ENCODE measurements at places on chromosomes 2 and 18. TPM values are rescaled to one million over a fixed set of nuclear protein-coding genes. Genes with fewer than 3 reads are reported as not detected.

GRCh38 chr2:132651115-132652045, 18.6 kb downstream of the LYPD1 start:
- DNase-seq = peak; percentile 13

GRCh38 chr2:98833172-98833916, 102.4 kb upstream of the MGAT4A start:
- no peak for DNase-seq

- DNase-seq = peak; percentile 41
Measured at GRCh38 chr18:36693931-36694620, 134.7 kb downstream of the TPGS2 start.

GRCh38 chr18:13246121-13246520, 27.6 kb downstream of the LDLRAD4 start:
- DNase-seq = no peak

DNA sequence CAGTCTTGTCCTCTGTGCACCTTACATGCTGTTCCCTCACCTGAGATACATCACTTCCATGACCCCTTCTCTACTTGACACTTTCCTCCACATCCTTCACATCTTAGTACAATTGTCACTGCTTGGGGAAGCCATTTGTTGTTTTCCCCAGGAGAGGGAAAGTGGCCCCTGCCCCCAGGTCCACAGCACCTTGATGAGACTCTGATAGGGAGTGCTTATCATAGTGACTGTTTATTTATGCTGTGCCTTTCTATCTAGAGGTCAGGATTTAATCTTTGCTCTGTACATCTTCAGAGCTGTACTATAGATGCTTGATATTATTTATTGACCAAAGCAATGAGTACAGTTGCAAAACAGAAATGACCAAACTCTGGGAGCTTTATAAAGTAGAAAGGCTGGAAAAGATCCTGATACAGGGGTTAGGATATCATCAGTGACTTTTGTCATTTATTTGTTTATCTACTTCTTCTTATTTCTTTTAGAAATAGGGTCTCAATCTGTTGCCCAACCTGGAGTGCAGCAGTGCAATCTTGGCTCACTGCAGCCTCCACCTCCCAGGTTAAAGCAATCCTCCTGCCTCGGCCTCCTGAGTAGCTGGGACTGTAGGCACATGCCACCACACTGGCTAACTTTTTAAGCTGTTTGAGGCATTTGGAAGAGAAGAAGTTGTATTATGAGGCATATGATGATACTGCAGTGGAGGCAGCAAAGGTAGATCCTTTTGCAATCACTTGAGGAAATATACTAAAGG, 94.2 kb downstream of the MEIS1 start:
- no peak for DNase-seq

DNA sequence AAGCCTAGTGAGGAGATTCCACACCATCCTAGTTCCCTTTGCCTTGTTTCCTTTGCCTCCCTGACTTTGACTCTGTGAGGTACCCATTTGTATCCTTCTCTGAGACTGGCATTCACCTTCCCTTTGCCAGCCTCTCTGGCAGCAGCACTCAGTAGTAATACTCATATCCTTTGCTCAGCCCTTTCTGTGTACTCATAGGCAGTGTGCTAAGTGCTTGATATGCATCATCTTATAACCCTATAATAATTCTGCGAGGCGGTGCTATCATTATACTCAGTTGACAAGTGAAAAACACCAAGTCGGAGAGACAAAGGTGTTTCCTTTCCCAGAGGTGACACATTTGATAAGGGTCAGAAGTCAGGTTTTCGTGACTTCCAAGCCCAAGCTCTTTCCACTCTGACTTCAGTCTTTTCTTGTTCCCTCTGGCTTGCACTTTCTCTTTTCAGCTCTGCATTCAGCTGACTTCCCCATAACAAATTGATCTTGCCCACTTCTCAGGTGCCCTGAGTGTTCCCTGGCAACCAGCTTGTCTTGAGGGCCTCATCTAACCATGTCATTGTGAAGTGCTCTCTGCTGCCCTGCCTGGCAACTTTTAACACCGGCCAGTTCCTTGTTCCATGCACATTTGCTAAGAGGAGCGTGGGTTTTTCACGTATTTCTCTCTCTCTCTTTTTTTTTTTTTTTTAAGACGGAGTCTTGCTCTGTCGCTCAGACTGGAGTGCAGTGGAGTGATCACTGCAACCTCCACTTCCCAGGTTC, 94.5 kb upstream of the UPP2 start:
- DNase-seq = no peak

DNA sequence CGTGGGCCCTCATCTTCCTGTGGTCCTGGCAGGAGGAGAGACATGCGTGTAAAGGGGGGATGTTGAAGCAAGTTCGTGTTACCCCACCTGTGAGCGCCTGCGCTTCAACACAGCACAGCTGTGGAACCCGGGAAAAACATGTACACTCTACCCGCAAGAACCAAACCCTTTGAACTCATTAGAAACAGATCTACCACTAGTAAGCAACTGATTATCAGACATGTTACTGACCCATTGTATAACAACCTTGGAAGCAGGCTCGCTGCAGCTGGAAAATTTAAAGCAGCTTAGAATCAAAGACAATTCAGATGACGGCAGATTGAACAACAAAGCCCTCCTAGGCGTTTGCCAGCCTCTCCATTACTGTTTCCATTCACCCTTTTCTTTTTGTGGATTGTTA, 771.7 kb upstream of the SALL3 start:
- no peak for DNase-seq

DNA sequence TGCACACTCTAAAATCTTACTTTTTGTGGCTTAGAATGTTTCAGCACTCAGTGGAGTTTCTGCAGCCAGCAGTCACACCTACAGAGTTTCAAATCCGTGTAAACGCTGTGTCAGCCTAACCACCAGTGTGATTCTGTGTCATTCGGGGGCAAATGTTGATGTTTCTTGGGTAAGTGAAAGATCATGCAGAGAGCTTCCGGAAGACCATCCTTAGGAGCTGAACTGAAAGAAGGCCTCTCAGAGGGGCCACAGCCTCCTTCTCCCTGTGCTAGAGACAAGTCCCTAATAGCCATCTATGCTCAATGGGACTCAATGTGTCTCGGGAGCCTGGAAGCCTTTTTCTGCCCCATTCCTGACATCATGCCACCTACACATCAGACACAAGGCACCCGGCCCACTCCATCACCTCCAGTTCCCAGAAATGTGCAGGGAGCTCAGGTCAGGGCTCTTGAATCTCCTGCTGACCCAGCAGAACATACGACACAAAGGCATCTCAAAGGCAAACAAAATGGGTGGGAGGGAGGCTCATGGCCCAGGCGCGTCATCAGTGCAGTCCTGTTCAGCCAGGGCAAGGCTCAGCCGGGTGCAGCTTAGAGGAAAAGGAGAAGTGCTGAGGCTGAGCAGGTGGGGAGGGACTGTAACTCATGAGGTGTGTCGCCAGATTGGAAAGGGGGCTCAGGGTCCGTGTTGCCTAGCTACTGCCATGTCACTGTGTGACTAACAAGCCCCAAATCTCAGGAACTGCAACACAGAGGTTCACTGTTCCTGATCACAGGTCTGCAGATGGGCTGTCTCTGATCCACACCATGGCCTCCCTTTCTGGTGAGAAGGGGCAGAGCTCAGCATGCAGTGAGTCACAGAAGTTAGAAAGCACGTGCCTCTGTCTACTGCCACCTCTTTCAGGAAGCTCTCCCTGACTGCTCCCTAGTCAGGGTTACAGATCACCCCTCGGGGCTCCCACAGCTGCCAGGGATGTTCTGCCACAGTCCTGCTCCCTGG, 82.0 kb downstream of the SMAD7 start:
- DNase-seq = no peak

GRCh38 chr2:134988994-134989605, 58.1 kb downstream of the MAP3K19 start:
- no peak for DNase-seq

GRCh38 chr2:163347982-163348856, 387.6 kb downstream of the FIGN start:
- DNase-seq = peak; percentile 8

GRCh38 chr2:42951263-42951938, 159.0 kb upstream of the HAAO start:
- DNase-seq = peak; percentile 64

The PPM1B gene
- 39.8 TPM for total RNA-seq

The NT5C1B gene
- total RNA-seq = not detected
